Fibroblast of skin of scalp (primary cell): ENCODE measurements at places on chromosomes 3 and 15.

- no peak for DNase-seq
Measured at GRCh38 chr3:46661776-46662766, 31.4 kb downstream of the ALS2CL start.

DNA sequence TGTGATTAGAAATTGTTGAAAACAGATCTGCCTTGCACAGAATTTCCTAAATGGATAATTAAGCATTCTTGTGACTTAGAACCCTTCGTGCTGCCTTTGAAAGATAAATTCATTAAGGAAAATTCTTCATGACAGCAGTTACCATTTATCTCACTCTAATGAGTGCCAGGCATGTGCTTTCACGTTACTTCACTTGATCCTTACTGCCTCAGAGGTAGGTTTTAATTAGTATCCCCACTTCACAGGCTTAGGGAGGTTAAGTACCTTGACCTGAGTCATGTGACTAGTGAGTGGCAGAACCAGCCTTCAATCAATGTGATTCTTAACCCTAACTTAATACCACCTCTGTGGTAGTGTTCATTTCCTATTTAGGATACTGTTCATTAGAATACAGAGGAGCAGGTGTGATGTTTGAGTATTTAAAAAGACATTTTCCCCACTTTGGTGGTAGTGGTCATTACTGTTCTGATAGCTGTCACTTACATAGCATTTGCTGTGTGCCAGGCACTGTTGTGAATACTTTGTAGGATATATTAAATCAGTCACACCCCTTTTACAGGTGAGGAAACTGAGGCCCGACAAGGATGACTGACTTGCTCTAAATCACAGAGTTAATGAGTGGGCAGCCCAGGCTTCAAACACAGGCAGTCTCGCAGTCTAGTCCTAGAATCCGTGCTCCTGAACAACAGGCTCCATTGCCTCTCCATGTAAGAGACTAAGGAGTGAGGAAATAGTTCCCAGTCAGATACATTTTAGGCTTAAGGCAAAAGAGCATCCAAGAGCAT is 57.9 kb downstream of the RLBP1 start:
- DNase-seq = no peak

DNA sequence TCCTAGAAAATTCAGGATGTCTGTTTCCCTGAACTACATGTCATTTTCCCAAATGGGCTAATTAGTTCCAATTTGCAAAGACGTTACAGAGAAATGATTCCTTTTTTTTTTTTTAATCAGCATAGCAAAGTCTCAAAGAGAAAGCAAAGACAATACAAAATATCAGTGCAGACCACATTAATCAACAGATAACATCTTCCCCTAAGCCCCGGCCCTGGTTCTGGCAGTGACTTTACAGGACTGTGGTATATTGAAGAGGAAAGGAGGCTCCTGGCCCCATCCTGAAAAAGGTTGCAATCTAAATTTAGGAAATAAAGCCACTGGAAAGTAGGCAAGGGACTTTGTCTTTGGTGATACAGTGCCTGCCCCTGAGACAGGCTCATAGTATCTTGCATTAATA is 836.5 kb downstream of the NTRK3 start:
- no peak for DNase-seq

- DNase-seq = no peak
Measured at GRCh38 chr15:60685346-60685937, 206.5 kb upstream of the ICE2 start.

DNA sequence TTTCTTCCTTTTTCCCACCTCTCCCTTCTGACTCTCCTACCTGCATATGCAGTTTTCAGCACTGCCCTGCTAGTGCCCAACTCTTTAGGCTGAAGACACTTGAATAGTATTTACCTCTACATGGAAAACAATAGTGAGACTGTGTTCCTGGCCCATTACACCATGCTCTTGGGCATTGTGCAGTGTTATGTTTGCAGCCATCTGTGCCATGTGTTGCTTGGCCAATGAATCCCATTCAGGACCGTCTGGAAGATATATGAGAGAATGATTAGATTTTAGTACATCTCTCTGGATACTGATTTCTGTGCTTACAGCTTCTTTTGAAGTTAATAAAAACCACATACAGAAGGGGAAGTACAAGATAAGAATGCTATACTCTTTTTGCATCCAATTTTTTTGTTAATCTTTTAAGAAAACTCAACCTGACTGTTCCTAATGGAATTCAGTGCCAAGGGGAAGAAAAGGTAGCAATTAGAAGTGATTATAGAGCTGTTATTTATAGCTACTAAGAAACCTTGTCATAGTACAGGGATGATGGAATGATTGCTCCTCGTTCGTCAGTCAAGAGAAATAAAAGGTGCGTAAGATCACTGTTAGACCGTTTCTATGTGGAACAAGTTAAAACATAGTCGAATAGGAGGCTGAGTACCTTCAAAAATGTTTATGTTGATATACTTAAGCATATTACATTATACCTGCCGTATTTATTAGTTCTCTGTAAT is 58.9 kb downstream of the TMEM41A start:
- DNase-seq = no peak
